ENCODE measurements at places on chromosomes 12 and 14. TPM values are rescaled to one million over a fixed set of nuclear protein-coding genes. Genes with fewer than 3 reads are reported as not detected.
A peak's percentile ranks its signal among the peaks of the same experiment; 100 is the strongest.

- ATAC-seq = no peak
These were observed 7.4 kb upstream of the SNAPC1 start for GRCh38 chr14:61754627-61755381.

DNA sequence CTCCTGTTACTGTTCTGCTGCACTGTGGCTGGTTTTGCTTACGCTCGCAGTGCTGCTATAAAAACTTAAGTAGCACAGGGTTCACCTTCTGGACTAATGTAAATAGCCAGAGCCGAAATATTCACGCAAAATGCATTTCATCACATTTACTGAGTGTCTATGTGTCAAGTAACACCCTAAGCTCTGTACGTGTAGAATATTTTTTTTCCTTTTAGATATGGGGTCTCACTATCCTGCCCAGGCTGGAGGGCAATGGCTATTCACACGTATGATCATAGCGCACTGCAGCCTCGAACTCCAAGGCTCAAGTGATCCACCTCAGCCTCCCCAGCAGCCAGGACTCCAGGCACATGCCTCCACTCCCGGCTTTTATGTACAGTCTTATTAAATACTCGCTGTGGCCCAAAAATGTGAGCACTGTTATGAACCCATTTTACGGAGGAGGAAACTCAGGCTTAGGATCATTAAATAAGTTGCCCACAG lies 60.8 kb upstream of the RIMBP2 start:
- ATAC-seq = no peak

The NELL2 gene
- total RNA-seq = 2.0 TPM

- ATAC-seq = no peak
These were observed 113.7 kb upstream of the MYF6 start for GRCh38 chr12:80593766-80594165.

DNA sequence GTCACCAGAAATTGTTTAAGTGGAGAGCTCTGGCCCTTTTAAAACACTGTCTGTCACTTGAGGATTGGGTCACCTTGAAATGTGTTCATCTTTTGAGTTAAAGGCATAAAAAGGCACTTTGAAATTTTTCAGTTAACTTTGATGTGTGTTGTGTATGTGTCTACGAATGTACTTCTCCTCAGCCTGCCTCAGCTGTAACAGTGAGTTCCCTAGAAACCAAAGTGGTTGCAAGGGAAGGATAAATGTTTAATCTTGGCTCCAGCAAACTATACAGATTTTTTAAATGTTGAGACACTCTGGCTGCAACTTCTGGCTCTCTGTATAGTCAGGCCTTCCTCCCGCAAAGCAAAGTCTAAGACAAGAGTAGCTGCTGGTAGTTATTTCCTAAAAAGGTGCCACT lies 8.3 kb downstream of the DERA start:
- ATAC-seq = peak; percentile 78

- ATAC-seq = no peak
These were observed 256.0 kb downstream of the RPAP3 start for GRCh38 chr12:47449797-47450196.

The NKX2-8 gene
- total RNA-seq = not detected

The DAO gene
- total RNA-seq = not detected

The TMEM63C gene
- 0.10 TPM for total RNA-seq

The ZNF385A gene
- 28.0 TPM for total RNA-seq

The XRCC3 gene
- 4.9 TPM for total RNA-seq

The PRPH gene
- 6.1 TPM for total RNA-seq

DNA sequence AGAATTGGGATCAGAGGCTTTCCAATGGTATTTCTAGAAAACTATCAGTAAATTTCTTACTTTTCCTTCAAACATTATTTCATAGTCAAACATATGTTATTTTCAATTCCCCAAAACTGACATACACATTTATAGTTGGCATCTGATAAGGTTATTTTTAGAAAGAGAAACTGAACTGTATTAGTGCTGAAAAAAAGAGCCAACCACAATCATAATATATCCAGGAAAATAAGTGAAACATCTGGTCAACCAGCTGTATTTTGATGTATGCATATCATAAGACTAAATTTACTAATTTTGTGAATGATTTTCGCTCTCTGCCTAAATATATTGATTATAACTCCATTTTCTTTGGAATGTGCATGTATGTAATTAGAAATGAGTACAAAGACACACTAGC lies 554.2 kb downstream of the FLRT2 start:
- no peak for ATAC-seq

DNA sequence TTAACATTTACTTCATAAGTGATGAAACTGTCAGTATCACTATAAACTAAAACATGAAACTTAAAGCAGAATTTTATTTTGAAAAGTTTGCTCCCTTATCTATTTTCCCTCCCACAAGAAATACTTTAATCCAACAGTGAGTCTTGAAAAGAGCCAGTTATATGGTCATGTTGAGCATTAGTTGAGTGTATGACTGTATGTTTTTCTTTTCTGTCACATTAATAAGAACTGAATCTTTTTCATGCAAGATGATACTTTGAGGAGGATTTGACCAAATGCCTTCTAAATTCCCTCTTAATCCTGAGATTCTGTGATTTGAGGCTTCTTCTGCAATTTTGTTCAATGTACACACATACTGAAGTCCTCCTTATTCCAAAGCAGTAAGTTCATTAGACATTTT lies 33.7 kb upstream of the YARS2 start:
- no peak for ATAC-seq

The SIX1 gene
- total RNA-seq = 0.94 TPM

DNA sequence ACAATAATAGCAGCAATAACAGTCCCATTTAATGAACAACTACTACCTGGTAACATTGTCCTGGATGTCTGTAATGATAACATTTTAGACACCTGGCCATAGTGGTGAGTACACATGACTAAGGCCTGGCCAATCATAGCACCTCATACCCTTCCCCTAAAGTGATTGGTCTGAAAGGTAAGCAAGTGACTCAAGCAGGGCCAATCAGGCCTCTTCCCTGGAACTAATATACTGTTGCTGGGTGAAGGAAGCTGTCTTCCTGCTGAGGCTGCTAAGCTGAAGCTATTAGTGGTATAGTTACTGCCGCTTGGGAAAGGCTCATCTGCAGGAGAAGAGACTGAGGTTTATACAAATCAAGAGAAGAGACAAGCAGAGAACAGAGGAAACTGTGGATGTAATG lies 18.7 kb upstream of the NOS1 start:
- no peak for ATAC-seq

The NT5DC3 gene
- total RNA-seq = 104 TPM

GRCh38 chr12:25959071-25959961 lies 834 bp downstream of the RASSF8 start:
- ATAC-seq = peak; percentile 51

The PTGER2 gene
- total RNA-seq = 5.5 TPM
